ENCODE measurements at places on chromosomes 5 and 9.

DNA sequence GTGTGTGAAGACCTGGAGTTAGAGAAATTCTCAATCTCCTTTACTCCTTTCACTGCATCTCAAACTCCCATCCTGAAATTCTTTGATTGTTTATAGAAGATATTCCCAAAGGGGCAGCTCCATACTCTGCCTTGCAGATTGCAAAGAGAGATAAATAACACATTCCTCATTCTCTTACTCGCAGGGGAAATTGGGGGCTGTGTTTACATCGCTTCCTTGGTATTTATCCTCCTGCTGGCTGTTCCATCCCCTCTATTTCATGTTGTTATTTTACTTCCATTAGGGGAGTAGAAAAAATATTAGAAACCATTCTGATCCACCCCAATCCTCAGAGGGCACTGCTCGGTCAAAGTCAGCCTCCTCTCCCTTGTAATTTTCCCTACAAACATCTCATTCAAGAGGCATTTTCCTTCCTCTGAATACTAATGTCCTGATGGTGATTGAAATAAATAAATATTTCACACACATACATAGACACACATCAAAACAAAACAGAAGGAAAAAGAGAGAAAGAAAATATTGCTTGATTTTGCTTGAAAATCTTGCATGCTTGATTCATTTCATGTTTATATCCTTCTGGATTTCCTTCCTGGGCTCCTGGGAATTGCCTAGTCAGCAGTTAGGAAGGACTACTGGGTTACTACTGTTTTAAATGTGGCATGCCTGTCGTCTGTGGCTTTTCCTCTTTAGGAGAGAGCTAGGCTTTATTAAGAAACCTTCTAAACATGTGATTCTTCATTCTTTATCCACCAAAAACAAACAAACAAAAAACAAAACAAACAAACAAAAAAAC lies 420.1 kb upstream of the PAPPA start:
- DNase-seq, result no peak

DNA sequence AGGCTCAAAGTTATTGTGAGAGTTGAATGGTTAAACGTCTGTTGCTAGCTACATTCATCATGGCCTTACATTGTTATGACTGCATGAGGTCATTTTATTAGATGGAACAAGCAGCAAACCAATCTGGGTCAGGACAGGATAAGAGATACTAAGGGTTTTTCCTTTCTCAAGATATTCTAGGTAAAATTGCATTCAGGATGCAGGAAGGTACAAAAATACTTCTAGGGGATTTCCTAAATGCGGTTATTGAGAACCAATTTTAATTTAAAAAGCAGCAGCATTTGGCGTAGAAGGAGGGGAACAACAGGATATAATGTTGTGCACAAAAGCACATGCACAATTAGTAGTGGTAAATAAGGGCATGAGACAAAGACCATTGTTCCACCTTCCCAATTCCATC lies 39.2 kb upstream of the LURAP1L start:
- no peak for DNase-seq

GRCh38 chr9:78985084-78985738 lies 586.6 kb upstream of the TLE4 start:
- no peak for DNase-seq

DNA sequence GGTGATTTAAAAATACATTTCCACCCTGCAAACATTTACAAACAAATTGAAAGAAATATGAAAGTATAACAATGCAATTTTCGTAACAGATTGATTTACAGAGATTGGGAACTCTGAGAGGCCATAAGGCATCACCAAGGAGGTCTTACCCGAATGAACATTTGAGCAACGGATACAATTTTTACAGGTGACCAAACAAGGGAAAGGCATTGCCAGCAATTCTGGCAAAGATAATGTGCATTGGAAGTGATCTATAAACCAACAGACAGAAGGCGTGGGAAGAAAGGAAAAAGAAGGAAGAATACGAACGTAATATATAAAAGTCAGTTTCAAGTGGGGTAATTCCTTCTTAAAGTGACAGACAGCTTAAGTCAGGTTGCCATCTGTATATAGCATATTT lies 295.9 kb downstream of the CDH12 start:
- no peak for DNase-seq

DNA sequence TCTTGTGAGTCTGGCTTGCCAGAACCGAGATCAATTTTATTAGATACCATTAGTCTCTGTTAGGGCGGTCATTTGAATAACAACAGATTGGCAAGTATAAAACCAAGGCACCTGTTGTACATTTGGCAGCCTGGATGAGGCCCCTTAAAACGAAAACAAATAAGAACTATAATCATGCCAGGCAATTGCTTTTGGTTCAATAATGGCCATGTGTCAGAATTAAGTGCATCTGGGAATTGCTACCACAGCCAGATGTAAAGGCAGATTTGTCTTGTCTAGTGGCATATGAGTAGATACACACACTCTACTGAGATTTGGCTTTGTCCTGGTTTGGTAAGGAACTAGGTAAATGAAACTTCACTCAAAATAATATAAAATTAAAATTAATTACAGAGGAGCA lies 1046.2 kb upstream of the DMAC1 start:
- no peak for DNase-seq

DNA sequence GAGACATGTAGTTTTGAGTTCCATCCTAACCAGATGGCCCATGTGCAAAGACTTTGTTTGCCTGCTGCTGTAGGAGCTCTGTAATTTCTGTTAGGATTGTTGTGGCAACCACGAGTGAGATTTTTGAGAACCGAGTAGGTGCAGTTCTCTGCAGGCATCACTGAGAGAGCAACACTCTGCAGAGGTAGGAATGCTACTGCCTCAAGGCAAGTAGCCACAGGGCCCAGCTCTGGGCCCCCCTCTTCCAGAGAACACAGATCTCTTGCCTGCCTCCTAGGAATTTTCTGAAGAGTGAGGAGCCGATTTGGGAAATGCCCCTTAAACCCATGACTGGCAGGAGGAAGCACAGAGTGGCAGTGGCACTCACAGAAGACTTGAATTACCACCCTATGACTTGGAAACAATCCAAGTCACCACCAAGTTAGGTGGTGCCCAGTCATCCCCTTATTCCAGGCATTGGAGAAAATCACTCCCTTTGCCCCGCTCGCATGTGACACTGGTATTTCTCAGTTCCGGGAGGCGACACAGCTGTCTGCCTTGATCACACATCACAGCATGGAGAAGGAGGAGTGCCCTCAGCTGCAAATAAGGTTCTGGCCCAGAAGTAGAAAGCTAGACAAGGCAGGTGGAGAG lies 52.5 kb upstream of the SLC2A8 start:
- DNase-seq, result no peak

GRCh38 chr5:142295960-142296860 lies 28.6 kb downstream of the SPRY4 start:
- no peak for DNase-seq

DNA sequence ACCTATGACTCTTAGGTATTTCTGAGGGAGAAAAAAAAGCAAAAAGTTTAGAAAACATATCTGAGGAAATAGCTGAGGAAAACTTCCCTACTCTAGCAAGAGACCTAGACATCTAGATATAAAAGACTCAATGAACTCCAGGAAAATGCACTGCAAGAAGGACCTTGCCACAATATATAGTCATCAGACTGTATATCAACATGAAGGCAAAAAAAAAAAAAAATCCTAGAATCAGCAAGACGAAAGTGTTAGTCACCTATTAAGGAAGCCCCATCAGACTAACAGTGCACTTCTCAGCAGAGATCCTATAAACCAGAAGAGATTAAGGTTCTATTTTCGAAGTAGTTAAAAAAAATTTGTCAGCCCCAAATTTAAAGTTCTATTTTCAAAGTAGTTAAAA lies 166.2 kb downstream of the TMEM38B start:
- no peak for DNase-seq

GRCh38 chr9:121997791-121998190 lies 95.3 kb downstream of the TTLL11 start:
- DNase-seq, result no peak

DNA sequence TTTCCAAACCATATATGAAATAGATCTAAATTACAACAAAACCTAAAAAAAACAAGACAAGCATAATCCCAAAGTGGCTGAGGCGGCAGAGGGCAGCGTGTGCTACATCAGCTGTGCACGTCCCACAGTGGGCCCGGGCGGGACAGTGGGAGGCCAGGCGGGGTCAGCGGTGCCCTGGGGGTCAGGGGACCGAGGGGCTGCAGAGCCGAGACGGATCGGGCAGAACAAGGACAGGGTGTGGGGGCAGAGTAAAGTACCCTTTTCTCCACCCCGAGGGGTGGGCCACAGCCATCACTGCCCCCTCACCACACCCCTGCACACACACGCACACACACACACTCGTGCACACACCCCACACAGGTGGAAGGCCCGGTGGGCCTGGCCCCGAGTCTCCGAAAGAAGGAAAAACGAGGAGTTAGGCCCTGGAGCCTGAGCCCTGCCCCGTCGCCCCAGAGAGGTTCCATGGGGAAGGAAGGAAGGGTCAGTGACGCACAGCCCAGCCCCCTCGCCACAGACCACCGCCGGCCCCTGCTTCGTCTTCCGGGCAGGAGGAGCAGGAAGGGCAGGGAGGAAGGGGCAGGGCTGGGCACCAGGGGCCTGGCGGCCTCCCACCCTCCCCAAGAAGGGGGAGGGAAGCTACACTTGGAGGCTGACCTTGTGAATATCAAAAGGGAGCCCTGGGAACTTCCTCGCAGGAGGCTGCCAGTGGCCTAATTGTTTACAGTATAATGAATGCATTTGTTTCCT lies 49.6 kb upstream of the UBAC1 start:
- no peak for DNase-seq

GRCh38 chr9:110432253-110432652 lies 94.6 kb upstream of the TXNDC8 start:
- DNase-seq, result no peak

DNA sequence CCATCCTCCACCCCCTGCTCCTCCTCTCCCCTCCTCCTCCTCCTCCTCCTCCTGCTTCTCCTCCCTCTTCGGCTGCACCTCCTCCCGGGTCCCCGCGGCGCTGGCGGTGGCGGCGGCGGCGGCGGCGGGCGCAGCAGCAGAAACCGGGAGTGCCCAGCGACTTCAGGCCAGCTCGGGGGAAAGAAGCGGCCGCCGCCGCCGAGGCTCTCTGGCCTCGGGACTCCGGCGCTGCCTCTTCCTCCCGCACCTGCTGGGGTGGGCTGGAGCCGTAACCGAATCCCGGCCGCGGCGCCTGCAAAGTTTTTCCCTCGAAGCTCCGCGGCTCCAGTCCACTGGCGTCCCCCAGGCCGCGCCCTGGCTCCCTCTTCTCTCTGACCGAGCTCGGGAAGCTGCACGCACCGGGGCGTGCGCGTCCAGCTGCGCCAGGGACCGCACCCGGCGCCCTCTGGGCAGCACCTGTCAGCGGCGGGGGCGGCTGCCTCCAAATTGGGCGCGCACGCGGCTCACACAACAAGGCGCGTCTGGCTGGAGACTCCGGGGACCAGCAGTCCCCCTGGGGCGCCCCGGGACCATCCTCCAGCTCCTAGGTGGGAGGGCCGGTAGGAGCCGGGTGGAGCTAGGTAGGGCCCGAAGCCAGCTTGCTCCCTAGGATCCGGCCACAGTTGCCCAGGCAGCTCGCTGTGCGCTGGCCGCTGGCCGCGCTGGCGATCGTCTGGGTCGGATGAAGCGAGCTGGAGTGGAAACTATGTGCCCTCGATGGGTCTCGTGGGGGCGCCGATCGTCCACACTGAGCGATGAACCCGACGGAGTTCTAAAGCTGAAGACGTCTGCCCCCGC lies at the start of gene MCTP1:
Gene MCTP1, minus strand, starts transcription at position 523 of the 837 bp plus-strand sequence.
- DNase-seq, result no peak

DNA sequence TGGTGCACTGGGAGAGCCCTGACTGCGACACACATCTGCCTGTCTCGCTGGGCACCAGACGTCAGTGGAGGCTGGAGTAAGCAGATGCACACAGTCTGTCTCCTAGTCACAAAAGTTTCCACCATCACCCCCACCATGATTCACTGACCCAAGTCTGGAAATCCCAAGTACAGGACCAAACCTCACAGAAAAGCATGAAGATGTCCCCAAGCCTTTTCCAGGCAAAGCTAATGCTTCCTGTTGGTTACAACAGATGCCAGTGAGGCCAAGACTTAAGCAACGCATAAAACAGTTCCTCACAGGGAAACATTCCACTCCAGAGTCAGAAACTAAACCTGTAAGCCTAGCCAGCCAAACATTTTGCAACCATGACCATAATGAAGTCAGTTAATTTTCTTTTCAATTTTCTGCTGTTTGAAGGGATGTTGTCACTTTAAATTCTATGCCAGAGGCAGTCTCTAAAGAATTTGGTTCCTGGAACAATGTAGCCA lies 259.3 kb upstream of the SLC30A5 start:
- DNase-seq, result no peak

- DNase-seq, result no peak
Measured at GRCh38 chr5:95445995-95446394, 54.8 kb downstream of the FAM81B start.

DNA sequence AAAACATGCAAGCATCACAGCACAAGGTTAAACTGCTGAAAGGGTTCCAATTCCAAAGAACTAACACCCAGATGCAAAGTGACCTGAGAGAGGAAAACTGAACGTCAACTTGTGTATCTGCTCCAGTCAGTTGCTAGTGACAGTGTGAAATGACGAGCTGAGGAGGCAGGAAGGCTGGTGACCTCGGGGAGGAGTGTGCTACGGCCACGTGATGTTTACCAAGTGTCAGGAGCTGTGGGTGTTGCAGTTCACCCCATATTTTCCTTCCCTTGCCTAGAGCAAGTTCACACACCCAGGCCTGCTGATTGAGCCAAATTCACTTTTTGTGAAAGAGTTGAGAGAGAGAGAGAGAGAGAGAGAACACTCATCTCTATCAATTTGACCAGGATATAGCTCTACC lies 231.6 kb upstream of the ANKH start:
- no peak for DNase-seq

GRCh38 chr5:154793599-154794524 lies 38.7 kb downstream of the LARP1 start:
- no peak for DNase-seq

- DNase-seq, result peak; percentile 43
Measured at GRCh38 chr5:179370490-179371120, 25.3 kb upstream of the ADAMTS2 start.

DNA sequence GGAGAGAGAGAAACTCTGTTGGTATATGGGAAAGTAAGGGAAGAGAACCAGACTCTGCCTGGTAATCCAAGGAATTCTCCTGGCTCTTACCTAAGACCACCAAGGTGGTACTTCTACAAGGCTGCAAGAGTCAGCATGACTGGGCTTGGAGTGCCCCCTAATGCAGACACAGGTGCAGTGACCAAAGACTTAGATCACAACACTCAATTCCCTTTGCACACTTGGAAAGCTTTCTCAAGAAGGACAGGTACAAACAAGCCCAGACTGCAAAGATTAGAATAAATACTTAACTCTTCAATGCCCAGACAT lies 25.2 kb downstream of the UGT3A2 start:
- no peak for DNase-seq

GRCh38 chr5:36614657-36615308 lies 8.4 kb downstream of the SLC1A3 start:
- DNase-seq, result no peak
